ENCODE measurements at places on chromosomes 6 and 20.

GRCh38 chr6:105561486-105561885 is 158.6 kb upstream of the PREP start:
- DNase-seq = no peak

DNA sequence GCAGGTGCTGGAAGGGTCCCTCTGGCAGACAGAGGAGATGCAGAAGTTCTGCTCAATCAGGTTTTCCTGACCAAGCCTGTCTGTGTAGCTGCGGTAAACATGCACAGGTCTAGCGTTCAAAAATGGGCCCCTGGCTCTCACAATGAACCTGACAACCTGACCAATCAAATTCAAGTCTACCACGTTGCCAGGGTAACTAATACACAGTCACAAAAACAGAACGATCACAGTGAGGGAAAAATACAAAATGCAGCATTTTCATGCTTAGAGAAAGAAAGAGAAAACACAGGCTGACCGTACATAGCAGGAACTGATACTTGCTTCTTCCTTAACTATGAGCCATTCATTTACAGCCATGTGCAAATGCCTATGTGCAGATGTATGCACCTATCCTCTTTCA is 353.1 kb upstream of the TSHZ2 start:
- no peak for DNase-seq

DNA sequence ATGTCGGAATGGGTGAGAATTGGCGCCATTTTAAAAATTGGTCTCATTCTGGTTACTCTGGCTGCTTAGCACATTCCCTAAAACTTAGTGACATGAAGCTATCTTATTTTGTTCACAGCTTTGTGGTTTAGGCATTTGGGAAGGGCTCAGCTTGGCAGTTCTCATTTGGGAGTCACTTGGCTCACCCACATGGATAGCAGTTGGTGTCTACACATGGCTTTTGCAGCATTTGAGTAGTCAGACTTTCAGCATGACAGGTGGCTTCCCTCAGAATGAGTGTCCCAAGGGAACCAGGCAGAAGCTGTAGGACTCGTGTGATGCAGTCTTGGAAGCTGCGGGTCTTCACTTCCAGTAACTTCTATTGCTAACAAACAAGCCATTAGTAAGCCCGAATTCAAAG is 64.6 kb downstream of the UST start:
- DNase-seq = no peak

- DNase-seq = no peak
Measured at GRCh38 chr20:56628873-56629463, at the start of gene TFAP2C. TFAP2C (plus strand) TSS chr20:56629306; CDS start chr20:56629545, 239 bp downstream.

GRCh38 chr6:30060606-30061091 is 416 bp upstream of the POLR1H start:
- DNase-seq = no peak

- DNase-seq = no peak
Measured at GRCh38 chr6:31450751-31451150, 47.2 kb upstream of the MICB start.

DNA sequence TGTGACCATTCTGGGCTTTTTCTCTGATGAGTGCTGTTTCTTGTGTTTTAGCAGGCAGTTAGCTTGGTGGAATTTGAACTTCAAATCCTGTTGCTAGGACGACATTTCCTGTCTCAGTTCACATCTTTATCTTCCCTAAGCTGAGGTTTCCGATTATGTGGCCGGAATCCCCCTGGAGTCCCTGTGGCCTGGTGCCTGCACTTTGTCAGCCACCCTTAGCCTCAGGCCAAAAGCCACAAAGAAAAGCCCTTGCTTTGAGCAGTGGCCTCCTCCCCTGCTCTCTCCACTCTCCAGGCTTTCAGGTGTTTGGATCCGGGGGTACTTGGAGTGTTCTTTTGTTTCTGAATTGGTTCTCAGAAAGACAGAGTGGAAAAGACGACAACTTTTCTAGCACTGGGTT is 59.9 kb upstream of the PMEPA1 start:
- DNase-seq = no peak

All from stimulated activated CD4-positive, alpha-beta T cell treated with anti-CD3 and anti-CD28 coated beads, Interleukin-1b, Interleukin-23, amount 100 ng/mL, for 1 hour (primary cell).